ENCODE measurements at places on chromosomes 16 and 17. TPM values are rescaled to one million over a fixed set of nuclear protein-coding genes. Genes with fewer than 3 reads are reported as not detected.

GRCh38 chr17:6374761-6375312 is 60.1 kb downstream of the AIPL1 start:
- DNase-seq = no peak

DNA sequence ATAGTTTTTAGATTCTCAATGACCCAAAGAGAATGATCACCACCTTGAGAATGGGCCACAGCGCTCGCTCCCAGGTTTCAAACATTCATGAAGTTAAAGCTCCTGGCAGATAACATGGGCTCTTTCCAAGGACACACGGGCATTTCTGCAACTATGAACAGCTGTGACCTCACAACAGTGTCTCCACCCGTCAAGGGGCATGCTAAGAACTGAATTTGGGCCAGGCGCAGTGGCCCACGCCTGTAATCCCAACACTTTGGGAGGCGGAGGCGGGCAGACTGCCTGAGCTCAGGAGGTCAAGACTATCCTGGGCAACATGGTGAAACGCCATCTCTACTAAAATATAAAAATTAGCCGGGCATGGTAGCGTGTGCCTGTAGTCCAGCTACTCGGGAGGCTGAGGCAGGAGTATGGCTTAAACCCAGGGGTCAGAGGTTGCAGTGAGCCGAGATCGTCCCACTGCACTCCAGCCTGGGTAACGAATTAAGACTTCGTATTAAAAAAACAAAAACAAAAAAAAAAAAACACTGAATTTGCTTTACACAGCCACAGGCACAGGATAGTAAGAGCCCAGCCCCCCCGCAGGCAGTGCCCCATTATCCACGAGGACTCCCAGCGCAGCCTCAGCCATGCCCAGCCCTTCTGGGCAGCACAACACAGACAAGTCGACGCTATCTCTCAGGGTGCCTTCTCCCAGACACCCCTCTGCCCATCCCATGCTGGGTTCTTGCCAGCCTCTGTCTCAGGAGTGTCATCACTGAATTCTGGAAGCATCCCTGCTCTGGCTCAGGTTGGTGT is 7.2 kb downstream of the USP7 start:
- no peak for DNase-seq

GRCh38 chr17:1557355-1558095 is 5.1 kb downstream of the PITPNA start:
- DNase-seq = no peak

DNA sequence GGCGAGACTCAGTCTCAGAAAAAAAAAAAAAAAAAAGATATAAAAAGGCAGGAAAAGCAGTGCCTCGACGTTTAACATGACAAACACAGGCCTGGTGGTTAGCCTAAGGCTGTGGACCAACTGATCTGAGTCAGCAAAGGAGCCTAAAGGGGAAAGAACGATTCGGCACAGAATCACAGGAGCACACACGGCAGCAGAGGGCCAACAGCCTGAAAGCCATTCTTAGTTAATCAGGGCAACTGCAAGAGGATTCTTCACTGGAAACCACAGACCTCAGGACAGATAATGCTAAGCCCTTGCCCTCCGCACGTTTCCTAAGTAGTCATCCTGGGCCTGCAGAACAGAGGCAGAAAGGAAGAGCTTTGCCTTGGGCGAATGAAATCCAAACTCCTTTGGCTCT is 14.7 kb downstream of the TMEM11 start:
- DNase-seq = no peak

DNA sequence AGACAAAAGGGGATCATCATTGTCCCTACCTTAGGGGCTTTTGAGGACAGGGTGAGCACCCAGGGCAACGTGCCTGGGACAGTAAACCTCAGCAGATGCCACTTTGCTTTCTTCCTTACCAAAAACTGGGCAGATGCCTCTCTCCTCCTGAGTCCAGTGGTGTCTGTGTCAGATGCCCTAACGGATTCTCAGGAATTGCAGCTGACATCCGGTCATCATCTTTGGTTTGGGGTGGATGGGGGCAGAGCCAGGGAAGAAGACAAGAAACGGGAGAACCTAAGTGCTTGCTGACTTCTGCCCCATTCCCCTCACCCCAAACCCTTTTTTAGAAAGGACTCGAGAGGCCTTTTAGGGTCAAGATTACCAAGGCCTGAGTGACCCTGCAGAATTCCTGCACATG is 187.5 kb downstream of the MSI2 start:
- no peak for DNase-seq

- no peak for DNase-seq
These were observed 9.3 kb downstream of the RIPOR1 start for GRCh38 chr16:67537636-67538591.

DNA sequence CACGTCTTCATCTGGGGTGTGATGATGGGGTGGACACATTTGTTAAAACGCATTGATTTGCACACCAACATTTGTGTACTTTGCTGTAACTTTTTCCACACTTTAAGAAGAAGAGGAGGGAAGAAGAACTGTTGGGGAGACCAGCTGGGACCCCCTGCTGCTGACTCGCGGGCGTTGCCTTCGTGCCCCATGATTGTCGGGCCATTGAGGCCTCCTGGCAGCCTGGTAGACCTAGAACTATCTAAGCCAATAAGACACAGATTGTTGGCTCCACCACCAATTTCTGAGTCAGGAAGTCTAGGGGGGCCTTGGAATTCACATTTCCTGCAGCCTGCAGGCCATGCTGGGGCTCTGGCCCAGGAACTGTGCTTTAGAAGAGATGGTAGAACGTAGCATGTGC is 105.5 kb downstream of the TNFRSF13B start:
- no peak for DNase-seq

DNA sequence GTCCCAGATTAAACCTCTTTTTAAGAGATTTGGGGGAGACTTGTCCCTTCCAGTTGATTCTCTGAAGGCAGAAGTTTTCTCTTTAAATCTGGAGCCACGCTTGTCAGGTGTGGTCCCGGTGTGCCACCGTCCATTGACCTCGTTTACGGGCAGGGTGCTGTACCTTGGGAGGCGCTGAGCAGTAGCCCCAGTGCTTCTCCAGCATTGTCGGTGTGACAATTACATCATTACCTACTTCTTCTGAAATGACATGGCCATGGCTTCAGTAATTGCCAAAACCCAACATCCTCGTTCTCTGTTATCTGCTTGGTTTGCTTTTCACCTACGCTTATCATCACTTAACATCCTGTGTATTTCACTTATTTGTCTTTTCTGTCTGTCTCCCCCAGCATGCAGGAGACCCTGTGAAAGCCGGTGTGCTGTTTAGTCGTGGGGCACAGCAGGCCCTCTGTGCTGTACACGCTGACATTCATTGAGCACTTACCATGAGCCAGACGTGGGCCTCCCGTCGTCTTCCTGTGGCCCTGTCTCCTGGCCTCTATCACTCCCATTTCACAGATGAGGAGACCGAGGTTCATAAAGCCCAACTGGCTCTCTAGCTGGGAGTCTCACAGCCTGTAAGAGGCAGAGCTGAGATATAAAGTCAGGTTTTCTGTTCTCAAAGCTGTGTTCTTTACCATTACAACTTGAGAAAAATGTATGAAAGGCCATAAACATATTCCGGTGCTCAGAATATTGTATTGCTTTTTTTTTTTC is 143.9 kb downstream of the CMIP start:
- DNase-seq = no peak

- no peak for DNase-seq
These were observed 615 bp downstream of the PHKG2 start for GRCh38 chr16:30748634-30749445.

- DNase-seq = no peak
These were observed 236.1 kb upstream of the TNRC6C start for GRCh38 chr17:77722366-77722765.

DNA sequence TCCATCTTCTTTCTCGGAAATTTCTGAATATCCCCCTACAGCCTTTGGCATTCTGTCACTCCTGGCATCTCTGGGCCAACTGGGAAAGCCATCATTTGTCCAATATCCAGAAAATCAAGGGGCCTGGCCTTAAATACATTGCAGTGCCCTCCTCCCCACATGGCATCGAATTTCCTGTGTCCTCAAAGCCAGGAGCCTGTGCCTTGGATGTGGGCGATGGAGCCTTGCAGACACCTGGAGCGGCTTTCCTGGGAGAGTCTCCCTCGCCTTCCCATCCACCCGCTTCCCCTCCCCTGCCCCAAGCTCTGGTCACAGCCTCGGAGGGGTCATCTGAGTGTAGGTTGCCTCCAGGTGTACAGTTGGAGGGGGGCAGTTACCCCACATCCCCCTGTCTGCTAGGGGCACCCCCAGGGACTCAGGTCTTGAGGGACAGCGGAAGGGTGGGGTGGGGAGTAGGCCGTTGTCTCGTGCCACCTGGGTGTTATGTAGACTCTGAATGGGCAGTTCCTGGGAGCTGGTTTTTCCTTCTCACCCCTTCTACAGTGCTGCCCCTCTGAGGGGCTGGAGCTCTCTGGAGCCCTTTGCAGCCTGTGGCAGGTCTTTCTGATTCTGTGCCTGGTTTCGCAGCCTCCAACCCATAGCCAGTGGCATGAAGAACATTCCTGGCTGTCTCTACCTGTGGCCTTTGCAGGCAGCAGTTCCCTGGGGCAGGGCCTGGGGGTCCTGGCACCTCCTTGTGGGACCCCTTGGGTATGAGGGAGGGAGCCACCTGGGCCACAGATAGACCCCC is 239.8 kb downstream of the SEC14L1 start:
- DNase-seq = no peak

DNA sequence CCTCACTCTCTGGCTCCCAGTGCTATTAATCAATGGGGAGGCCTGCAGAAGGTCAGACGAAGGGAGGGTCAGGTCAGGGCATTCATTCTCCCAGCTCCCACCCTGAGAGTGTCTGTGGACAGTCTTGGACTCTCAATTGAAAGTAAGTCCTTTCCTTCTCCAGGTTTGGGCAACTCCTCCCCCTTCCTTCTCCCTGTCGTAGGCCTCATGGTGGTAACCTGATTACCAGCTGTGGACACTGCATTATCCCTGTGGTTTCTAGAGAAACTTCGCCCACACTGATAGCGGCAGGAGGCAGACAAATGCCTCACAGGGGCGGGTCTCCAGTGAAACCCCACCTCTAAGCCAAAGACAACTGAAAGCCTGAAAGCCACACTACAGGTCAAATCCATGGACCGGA is 57.7 kb upstream of the SLC25A19 start:
- no peak for DNase-seq

DNA sequence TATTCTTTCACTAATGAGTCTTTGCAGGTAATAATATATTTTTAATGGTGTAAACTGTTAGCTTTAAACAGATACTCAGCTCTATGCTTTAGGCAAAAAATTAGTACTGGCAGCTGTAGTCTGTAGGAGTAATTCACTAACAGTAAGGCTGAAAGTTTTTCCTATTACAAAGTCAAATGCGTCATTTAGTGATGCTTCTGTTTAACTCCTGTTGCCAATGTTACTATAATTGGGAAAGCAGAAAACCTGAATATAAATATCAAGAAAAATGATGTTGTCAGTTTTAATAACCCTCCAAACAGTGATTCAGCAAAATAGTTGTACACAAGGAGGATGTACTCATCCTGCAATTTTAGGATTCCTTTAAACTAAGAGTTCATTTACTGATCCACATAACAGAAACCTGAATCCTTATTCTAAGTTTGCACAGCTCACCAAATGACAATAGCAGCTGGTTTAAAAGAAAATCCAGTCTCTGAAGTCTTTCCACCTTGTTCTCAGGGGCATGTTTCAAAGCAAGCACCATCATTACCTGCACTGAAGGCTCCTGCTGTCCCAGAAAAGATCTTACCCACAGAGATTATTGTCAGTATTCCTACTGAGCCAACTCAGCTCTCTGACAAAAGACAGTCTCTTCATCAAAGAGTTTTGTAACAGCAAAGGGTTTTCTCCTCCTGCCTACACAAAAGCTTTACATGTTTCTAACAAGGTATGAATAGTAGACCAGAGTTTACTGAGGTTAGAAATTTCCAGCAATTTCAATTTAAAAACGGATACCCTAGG is 4.2 kb downstream of the CDR2 start:
- no peak for DNase-seq

DNA sequence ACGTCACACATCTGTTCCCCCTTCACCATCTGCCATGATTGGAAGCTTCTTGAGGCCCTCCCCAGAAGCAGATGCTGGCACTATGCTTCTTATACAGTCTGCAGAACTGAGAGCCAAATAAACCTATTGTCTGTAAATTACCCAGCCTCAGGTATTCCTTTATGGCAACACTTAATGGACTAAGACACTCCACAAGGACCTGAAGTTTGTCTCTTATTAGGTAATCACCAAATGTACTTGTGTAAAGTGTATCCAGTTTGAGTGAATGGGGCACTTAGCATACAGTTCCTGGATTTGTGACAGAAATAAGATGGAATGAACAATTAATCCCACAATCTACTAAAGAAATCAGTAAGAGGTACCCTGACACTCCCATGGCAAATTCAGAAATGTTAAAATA is 105.3 kb downstream of the SLC39A11 start:
- no peak for DNase-seq

GRCh38 chr16:53509906-53510703 is 7.1 kb upstream of the AKTIP start:
- DNase-seq = no peak

DNA sequence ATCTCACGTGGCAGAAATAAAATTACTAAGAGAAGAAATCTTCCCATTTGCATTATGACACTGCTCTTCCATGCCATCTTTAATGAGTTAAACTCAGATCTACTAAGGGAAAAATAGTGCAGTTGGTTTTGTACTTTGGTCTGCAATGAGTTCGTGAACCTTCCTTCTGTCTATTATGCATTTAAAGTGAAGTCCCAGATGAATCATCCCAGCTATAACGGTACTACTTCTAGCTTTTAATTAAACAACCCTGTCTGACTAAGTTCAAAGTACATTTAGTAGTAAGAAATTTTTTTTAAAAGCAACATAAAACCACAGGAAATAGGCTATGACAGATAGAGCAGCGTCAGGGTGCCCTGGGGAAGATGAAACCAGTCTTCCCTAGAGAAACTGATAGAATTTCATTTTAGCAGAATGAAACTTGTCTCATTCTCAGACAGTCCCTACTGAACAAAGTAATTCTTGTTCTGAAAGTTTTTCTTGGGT is 1.8 kb downstream of the TMIGD1 start:
- no peak for DNase-seq

DNA sequence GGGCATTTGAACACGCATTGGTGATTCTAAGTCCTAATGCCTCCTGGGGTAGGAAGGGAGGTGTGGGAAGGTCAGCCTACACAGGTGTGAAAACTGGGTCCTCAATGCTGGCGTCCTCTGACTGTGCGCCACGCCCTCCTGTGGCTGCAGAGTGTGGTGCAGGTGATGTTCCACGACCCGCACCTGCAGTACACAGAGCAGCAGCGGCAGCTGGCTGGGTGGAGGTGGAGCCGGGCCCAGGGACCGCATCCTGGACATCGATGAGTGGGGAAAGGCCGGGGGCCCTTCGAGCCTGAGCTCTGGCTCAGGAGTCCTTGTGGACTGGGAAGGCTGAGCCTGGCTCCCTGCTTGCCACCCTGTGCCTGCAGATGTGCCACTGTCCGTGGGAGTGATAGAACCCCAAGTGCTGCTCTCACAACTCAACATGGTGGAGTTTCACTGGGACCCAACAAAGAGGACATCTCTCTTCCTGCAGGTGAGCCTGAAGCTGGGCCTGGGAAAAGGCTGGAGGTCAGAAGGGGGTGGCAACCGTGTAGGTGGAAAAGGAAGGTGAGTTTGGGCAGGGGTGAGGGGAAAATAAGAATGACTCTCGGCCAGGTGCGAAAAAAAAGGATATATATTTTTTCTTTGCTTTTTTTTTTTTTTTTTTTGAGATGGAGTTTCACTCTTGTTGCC is 14.0 kb upstream of the STAC2 start:
- DNase-seq = no peak

The NACA2 gene
- not detected for total RNA-seq

The JMJD6 gene
- 13.5 TPM for total RNA-seq

The PIRT gene
- 1.9 TPM for total RNA-seq

The TSR3 gene
- total RNA-seq = 22.3 TPM

The KREMEN2 gene
- 0.11 TPM for total RNA-seq

The MEAK7 gene
- 18.0 TPM for total RNA-seq

The TNFSF13 gene
- total RNA-seq = 3.8 TPM

The KCNJ12 gene
- total RNA-seq = 4.1 TPM

The CAMTA2 gene
- 5.7 TPM for total RNA-seq

The NRN1L gene
- not detected for total RNA-seq

The HS3ST2 gene
- total RNA-seq = 0.16 TPM

Data from urinary bladder (tissue), 4 donors.